DMS53 (cell line): ENCODE measurements at places on chromosomes 5 and 9.

DNA sequence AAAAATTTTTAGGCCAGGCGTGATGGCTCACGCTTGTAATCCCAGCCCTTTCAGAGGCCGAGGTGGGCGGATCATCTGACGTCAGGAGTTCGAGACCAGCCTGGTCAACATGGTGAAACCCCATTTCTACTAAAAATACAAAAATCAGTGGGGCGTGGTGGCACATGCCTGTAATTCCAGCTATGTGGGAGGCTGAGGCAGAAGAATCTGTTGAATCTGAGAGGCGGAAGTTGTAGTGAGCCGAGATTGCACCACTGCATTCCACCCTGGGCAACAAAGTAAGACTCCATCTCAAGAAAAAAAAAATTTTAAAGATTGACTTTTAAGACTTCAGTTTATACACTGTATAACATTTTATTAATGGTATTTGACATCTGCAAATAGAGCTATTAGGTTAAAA lies 60.1 kb upstream of the GNAQ start:
- no peak for DNase-seq

GRCh38 chr9:36676778-36677485 lies 104.2 kb downstream of the MELK start:
- DNase-seq, result no peak

- DNase-seq, result no peak
Measured at GRCh38 chr9:95927271-95928004, 51.9 kb downstream of the ERCC6L2 start.

GRCh38 chr9:5499889-5500398 lies 10.4 kb upstream of the PDCD1LG2 start:
- DNase-seq, result peak; percentile 22

DNA sequence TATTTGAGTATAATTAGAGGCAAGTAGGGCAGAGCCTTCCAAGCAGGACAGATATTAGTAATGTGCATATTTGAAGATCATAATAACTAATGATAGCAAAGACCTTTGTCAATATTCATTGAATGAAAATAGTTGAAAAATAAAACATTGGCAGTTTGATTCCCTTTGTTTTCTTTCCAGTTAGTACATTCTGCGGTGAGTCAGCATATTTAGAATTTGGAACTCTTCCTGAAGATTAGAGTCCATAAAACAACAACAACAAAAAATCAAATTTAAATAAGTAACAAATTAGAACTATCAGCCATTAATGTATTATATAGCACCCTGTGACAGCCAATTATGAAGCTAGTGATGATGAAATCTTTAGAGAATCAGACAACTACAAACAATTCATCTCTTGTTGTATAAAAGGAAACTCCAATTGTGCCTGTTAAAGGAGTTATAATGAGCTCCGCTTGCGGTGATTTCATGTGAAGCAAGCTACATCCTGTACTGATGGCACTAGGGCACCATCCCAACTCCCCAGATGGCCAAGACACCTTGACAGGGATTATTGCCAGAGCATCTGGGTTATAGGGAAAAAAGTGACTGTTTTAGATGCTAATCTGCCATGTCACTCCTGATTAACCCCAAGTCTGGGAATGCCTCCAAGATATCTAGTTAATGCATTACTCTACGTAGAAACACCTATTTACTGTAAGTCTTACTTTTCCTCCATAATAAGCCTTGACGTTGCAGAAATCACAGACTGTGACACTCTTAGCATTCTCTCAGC lies 6.8 kb downstream of the IFNA8 start:
- no peak for DNase-seq

GRCh38 chr5:147396070-147396823 lies 113.6 kb downstream of the DPYSL3 start:
- DNase-seq, result no peak

DNA sequence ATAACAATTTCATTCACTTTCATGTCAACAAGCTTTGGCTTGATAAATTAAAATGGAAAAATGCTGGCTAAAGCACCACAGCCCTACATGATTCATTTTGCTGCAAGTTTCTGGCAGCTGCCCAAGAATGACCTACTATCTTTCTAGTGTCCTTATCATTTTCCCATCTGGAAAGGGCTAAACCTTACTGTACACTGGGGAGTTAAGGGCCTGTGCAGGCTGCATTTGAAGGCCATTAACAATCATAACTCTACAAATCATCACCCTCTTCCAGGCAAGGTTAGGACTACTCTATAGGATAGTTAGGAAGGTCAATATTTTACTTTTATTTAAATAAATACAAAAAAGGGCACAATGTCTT lies 579.7 kb upstream of the ZNF608 start:
- DNase-seq, result peak; percentile 91

DNA sequence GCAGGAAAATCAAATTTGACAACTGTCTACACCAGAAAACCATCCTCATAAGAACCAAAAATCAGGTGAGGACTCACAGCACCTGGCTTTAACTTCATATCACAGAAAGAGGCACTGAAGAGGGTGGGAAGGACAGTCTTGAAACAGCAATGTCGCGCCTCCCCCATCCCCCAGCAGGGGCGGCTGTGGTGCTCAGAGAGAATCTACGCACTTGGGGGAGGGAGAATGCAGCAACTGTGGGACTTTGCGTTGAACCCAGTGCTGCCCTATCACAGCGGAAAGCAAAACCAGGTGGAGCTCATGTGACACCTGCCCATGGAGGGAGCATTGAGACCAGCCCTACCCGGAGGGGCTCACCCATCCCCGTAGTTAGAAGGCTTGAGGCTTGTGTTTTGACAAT lies 191.8 kb downstream of the MSX2 start:
- DNase-seq, result no peak

GRCh38 chr5:143176048-143176447 lies 227.4 kb downstream of the NR3C1 start:
- DNase-seq, result no peak

DNA sequence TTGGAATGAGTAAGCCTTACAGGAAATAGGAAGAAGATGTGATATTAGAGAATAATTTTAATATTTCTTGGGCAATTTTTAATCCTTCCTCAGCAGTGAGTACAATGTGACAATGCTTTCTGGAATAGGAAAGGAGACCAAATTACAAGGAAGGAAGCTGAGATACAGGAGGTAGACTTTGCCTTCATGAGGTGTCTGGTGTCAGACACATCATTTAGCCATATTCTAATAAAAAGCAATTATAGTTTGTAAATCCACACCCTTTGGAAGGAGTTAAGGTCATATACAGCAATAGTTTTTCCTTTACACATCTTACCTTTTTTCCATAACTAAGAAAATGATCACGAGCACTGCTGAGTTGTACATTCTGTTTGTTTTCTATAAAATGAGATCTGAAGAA lies 390.4 kb downstream of the SH3GL2 start:
- DNase-seq, result no peak

DNA sequence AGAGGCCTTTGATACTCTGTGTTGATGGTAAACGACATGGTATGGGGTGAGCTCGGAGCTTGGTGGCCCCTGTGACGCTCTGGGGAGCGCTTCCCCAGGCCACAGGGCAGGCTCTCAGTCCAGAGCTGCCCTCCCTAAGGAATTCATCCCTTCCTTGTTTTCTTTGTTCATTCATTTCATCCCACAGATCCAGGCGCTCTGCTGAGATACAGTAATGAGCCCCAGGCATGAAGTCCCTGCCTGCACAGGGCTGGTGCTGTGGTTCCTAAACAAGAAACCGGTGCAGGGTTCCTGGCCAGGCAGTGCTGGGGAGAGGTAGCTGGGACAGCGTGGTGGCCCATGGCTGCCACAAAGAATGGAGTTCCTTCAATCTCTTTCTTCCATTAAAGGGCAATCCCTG lies 14.4 kb downstream of the NEK6 start:
- DNase-seq, result no peak

DNA sequence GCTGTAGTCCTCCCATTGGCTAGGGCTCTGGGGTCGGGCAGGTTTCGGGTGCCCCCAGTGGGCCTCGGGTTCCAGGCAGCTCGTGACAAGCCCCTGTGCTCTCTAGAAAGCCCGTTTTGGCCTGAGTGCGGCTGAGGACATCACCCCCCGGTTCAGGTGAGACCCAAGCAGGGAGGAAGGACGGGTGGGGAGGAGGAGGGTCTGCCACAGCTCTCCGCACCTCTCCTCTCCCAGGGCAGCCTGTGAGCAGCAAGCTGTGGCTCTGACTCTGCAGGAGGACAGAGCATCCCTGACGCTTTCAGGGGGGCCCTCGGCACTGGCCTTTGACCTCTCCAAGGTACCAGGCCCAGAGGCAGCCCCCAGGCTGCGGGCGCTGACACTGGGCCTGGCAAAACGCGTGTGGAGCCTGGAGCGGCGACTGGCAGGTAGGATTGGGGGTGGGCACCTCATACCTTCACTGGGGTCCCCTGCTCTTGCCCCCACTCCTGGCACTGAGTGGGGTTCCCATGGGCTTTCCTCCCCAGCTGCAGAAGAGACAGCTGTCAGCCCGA lies 672 bp downstream of the PAXX start:
- DNase-seq, result no peak

DNA sequence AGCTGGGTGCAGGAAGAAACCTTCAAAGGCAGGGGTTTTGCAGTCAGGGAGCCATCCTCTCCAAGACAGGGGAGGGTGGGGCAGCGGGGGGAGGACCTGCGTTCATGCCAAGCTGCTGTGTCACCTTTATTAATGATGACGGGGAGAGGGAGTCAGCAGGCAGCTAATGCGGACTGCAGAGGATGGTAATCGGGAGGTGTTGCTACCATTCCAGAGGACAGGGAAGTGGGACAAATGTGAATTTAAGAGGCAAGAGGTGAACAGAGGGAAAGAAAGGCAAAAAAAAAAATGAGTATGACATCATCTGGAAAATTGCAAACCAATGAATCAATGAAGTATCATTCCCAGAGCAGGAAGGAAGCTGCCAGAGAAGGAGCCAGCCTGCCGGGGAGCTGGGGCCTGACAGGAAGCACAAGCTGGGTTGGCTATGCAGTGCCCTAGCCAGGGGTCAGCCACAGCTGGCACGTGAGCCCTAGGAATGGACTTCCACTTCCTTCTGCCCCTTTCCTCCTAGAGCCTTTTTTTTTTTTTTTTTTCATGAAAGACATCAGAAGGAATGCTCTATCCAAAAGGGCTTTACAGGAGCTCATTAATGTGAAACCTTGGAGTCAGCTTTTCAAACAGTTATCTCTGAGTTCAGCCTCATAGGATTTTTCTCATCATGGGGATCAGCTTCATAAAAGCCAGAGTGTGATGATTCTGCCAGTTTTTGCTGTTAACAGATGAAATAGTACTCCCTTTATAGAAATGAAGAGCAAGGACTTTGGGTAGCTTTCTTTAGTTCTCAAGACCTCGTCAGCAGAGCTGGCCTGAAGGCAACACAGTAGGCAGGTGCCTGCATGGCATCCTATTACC lies 9.2 kb downstream of the INSYN2B start:
- DNase-seq, result no peak

GRCh38 chr5:158079097-158079496 lies 220.2 kb upstream of the CLINT1 start:
- DNase-seq, result no peak

- DNase-seq, result peak; percentile 14
Measured at GRCh38 chr5:118007262-118007661, 981.1 kb downstream of the DTWD2 start.

GRCh38 chr9:35842795-35843194 lies 13.8 kb downstream of the TMEM8B start:
- no peak for DNase-seq

GRCh38 chr9:123544007-123544827 lies 188.2 kb downstream of the CRB2 start:
- DNase-seq, result peak; percentile 68

GRCh38 chr5:139272471-139273321 lies 20.8 kb upstream of the MATR3 start:
- peak; percentile 32 for DNase-seq

DNA sequence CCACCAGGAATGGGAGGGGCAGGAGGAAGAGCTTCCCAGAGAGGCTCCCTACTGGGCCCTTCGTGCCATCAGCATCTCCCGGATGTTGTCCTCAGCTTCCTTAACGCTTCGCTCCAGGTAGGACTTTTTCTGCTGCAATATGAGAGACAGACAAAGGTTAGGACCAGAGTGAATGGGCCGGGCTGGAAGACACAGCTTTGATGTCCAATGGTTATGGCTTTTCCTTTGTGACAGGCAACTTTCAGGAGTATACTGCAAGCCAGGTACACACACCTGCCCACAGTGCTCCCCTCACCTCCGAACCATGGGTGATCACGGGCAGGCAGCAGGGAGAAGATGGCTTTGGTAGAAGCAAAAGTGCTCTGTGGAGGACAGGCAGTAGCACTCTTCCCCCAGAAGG lies 57.0 kb downstream of the PFDN1 start:
- no peak for DNase-seq

DNA sequence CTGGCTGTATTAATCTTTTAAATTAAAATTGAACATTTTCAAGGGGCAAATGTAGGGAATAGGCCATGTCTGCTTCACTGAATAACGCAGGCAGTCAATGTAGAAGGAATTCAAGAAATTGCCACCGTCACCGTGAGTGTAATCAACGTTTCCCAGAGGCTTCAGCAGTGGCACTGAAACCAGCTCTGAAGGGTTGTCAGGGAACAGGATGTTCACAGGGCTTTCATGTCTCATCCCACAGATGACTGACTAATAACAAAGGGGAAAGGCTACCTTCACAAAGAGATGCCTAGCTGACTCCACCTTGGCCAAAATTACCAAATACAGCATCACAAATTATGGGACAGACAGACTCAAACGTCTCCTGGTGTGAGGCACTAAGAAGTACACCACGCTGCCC lies 70.4 kb upstream of the SIMC1 start:
- DNase-seq, result peak; percentile 76

GRCh38 chr5:163453705-163454104 lies 6.2 kb downstream of the NUDCD2 start:
- no peak for DNase-seq

GRCh38 chr9:76716085-76716672 lies 48.1 kb upstream of the PCA3 start:
- DNase-seq, result peak; percentile 64

DNA sequence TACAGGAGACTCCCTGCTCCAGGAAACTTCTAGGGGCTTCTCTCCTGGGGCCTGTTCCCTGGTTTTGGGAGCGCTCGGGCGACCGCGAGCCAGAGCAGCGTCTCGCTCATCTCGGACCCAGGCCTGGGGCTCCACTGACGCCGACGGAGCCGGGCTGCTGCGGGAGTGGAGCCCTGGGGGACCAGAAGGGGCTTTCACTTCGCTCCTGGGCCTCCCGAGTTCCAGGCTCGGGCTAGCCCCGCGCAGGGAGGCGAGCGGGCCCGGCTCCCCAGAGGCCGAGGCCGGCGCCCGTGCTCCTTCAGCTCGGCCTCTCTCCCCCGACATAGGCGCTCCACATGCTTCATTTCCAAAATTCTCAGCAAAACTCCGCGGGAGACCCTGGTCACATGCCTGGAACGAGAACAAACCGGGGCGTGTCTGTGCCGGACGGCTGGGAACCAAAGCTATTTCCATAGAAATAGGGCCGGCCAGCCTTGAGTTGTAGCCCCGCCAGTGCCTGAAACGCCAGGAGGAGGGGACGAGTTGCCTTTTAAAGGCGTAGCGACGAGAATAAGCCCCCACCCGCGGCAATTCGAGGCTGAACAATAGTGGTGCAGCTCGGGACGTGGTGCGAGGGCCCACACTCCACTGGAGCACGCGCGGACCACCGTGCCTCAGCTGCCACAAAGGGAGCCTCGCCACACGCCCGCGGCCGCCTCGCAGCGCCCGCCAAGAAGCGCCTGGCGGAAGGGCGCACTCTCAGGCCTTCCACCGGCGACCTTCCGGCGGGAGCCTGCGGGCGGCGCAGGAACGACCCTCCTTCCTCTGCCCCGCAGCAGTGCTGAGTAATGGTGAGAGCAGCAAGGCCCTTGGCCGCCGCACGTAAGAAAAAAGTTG lies 1.1 kb upstream of the G3BP1 start:
- peak; percentile 92 for DNase-seq
